ENCODE measurements at places on chromosomes 7 and 10.

DNA sequence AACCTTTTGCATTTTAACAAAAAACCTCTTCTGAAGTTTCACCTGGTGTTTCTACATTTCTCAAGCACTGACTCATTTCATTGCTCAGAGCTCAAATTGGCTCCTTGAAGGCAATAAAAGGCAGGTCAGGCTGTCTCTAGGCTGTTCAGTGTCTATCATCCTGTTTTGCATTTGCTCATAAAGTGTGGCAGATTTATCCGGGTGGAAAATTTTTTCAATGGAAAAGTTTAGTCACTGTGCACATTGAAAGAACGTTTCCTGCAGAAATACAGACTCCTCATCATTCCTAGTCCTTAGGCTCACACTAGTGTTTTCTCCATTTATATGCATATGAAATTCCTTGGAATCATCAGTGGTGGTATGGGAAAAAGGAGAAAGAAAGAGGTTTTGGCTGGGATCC is 114.2 kb upstream of the DGKB start:
- DNase-seq: no peak

DNA sequence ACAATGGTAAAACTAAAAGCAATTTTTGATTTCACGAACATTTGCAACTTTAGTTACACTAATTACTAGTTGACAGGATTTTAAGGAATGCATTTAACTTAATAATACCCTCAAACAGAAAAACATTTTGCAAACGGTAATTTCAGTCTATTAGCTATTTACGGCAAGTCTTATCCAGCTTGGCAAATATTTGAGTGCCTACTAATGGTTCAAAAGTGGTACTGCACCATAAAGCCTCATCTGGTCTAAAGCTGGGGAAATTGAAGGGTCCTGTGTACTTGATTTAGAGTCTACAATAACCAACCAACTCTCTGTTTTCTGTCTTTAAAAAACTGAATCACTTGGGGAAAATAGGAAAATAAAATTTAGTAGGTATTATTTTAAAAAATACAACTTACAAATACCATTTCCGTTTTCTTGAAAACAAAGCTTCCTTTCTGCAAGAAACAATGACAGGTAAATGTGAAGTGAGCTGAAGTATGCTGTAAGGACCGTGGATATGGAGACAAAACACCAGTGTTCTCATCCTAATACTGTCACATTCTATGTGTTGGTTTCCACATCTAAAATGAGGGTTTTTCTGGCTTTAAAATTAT is 142.3 kb downstream of the VPS50 start:
- peak; percentile 9 for DNase-seq

DNA sequence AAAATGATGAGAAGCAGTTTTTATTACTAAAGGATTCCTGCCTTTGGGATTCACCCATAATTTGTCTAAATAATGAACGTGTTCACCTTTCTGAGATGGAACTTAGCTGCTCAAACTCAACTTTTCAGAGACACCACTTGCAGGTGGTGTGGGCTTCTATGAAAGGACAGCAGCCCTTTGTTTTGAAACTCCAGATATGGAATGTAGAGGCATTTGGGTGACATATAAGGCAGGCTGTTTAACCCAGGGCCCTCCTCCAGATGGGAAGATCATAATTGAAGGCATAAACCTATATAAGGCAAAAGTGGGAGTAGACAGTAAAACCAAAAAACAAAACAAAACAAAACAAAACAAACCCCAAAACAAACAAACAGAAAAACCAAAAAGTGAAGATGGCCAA is 11.9 kb upstream of the HUS1 start:
- DNase-seq: no peak

DNA sequence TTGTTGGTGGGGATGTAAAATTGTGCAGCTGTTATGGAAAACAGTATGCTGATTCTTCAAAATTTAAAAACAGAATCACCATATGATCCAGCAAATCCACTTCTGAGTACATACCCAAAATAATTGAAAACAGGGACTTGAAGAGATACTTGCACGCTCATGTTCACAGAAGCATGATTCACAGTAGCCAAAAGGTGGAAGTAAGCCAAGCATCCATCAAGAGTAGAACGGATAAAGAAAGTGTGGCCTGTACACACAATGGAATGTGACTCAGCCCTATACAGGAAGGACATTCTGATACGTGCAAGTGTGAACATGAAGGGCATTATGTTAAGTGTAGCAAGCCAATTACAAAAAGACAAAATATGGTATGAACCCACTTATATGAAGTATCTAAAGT is 696.7 kb upstream of the CELF2 start:
- no peak for DNase-seq

- no peak for DNase-seq
Measured at GRCh38 chr7:29000717-29001076, 42.6 kb upstream of the TRIL start.

DNA sequence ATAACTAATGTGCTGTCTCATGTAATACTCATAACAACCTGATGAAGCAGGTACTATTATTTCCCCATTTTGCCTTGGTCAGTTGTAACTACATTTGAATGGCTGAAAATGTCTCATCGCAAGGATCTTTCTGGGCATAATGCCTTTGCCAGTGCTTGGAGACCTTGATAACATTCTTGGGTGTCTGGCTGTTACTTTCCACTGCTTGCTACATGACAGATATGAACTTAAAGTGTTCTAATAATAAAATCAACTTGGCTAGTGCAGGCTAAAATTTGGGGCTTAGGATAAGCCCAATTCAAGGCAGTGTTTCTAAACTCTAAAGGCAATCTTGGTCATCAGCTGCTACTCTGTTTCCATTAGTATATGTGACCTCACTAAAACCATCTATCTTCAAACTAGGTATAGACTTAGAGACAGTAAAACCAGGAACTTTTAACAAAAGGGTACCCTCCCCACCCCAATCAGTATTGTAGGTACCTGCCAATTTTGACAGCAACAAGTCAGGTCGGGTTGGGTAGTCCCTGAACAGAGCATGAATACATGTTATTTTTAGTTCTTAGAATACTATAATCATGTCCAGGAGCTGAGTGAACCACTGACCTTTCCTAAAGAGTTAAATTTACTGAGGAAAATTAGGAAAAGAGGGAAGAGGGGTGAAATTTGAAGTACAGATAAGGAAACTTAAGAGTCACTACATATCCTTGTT is 68.2 kb upstream of the AHR start:
- no peak for DNase-seq

DNA sequence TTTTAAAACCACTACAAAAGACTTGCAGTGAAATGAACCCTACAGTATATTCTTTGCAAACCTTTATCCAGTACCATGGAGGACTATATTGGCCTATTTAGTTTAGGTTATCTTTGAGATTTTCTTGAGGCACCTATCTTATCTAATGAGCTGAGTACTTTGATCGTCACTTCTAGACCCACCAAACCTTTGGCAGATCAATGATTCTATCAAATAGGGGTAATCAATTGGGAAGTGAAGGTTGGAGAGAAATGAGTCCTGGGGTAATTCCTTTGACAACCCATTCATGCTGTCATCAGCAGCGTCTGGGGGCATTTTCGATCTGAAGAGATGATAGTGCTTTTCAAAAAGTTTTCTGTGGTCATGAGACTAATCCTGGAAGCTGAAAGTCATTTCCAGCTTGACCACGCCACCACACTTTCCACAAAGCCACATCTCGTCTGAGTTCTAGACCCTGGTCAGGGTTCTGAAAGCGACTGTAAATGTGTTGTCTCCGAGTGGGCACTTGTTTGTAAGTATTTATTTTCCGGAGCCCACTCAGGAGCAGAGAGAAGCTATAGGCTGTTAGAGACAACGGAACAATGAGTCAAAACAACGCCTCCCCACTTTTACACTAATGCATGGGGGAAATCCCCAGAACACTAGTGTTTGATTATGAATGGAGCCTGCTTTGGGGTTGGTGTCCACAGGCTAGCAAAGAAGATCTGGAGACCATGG is 4.8 kb downstream of the EGR2 start:
- DNase-seq: peak; percentile 87

DNA sequence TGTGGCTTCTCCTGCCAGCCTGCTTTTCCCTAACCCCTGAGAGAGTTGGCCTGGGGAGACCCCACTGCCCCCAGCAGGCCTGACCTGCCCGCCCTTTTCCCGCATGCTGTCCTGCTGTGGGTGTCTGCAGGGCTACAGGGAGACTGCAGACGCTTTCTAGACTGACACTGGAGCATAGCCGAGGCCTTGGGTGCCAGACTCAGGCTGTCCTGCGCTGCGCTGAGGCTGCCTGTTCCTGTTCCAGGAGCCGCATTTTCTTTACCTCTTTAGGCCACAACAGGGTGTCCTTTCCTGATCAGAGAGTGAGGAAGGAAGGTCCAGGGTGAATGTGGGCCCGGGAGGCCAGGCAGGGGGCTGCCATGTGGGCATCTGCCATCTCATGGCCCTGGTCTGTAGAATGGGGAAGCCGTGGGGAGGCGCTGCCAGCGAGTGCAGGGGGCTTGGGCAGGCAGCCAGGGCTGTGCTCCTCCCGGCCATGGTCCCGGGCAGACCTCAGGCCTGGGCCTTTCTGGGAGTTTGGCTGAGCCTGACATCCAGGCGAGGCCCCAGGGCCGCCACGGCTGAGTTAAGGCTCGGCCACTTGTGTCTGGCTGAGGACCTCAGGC is 3.6 kb downstream of the PWWP2B start:
- DNase-seq: no peak

- no peak for DNase-seq
Measured at GRCh38 chr10:90937645-90938258, 16.9 kb upstream of the ANKRD1 start.

DNA sequence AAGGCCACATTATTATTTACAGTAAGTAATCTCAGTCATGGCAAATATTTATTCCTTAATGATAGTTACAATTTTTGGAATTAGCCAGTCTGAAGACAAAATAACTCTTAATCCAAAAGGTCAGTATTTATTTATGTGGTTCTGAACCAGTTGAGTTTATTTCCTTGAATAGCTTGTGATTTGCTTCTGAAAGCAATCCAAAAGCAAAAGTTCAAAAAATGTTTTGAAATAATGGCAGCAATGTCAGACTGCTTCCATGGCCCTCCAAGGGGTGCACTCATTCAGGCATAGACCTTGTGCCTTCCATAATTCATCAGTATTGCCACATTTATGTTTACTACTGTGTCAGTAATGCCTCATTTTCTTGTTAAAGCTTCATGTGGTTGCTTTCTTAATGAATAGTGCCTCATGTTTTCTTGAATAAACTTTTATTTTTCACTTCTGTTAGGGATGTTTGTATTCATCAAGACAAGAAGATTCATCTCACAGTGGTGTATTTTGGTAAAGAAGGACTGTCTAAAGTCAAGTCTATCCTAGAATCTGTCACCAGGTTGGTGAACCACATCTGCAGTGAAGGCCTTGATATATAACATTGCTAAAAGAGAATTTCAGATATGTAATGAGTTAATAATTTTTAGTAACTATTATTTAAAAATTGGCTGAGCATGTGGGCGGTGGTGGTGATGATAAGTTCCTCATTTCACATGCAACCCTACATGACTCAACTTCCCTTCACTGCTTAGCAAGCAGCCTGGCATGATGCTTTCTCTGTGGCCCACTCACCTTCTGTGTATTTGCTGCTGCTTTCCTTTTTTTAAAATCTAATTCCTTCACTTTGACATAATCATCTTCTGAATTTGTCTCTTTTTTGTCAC is 22.0 kb downstream of the CSGALNACT2 start:
- DNase-seq: no peak

- DNase-seq: no peak
Measured at GRCh38 chr10:84948644-84949043, 620.3 kb downstream of the CCSER2 start.
